ACHN (cell line): ENCODE measurements at places on chromosomes 4 and X.

GRCh38 chr4:81356621-81357020, 115.1 kb downstream of the RASGEF1B start:
- no peak for DNase-seq

DNA sequence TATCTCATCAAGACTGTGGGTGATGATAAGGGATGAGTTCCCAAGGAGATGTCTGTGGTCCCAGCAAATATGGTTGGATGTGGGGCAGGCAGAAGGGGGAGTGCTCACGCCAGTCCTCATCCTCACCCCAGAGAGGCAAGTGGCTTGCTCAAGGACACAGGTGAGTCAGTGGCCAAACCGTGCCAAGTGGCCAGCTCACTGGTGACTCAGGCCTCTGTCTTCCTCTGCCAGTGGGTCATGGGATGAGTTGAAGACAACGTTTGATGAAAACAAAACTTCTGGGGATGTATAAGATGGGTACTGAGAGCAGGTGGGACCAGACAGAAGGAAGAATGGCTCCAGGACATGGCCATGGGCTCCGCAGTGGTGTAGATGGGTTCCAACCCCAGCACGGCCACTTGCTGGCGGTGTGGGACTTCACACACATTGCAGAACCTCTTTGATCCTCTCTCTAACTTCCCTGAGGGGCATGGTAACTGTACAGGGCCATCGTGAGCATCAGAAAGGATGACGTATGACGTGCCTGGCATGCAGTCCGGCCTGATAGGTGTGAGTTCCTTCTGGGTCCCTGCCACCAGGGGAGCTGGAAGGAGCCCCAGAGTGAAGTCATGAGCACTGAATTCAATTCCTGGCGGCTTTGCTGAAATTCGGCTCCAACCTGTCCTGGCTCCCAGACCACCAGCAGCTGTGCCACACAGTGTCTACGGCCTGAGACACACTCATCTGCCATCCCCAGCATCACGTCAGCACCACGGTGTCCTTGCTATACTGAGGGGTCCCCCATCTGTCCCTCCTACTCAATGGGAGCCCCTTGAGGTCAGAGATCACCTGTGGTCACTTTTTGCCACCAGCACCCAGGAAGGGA, 41.3 kb upstream of the GPR78 start:
- peak; percentile 57 for DNase-seq

- no peak for DNase-seq
These were observed 18.6 kb upstream of the HSD17B10 start for GRCh38 chrX:53452812-53453211.

DNA sequence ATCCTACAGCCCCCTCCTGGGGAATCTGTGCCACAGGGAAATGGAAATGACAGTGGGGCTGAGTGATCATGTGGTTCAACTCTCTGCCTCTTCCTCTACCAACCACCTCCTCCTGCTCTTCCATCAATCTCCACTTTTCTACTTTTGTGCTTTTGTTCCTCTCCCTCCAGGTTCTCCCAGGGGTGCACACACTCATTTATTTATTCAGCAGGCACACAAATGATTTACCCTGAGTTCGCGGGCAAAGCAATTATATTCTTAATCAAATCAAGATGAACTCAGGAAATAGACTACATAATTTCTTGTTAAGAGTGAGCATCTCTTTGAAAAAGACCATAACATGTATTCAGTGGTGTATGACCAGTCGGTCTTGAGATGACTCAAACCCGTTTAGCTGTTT, 69.2 kb downstream of the VCX3A start:
- DNase-seq: no peak

DNA sequence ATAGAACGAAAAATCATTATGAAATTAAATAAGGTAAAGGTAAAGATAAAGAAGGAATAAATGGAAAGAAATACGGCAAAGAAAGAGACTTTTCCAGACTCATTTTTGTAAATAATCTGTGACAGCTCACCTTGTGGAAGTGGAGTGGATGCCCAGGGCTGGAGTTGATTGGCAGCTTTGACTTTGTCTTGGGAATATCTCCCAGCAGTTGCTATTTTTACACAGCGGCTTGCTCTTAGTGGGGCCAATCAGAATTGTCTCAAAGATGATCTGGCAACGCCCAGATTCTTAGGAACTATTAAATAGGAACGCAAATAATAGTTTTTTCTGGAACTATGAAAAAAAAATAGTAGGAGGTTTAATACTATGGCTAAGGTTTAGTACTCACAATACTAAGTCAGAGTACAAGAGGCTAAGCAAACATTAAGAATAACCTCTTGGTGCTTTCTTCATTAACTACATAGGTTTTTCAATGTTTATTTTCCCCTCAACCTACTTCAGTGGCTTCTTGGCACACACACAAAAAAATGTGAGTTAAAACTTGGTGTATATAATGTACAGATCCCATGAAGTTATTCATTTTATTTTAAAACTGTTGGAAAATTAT, 132.7 kb downstream of the TRAM1L1 start:
- no peak for DNase-seq
